ENCODE measurements at places on chromosomes 3 and 15.

DNA sequence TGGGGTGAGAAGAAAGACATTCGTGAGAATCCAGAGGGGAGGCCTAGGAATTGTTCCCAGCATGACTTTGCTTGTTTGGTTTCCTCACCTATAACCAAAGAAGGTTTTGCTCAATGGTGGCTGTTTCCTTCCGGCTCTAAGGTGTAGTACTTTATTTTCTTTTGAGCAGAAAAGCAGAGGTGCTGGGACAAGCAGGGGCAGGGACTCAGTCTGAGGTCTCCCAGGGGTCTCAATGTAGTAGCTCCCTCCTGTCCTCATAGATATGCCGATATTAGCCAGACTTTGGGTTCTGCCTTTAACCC is 41.6 kb downstream of the ZBTB38 start:
- no peak for DNase-seq

DNA sequence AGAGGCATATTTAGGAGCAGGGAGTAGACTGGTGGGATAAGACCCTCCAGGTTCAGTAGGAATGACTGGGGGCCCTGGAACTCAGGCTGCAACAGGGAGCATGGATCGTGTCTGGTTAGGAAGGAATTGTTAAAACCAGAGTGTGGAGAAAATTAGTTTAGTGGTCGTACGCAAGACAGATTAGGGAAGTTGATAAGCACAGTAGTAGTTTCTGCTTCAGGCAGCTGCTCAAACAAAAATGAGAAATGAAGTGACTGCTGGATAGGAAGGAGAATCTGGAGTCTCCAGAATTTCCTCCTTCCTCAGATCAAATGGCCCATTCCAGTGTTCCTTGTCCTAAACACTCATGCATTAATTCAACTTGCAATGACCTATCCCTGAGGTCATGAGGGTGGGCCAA is 11.2 kb downstream of the MYD88 start:
- no peak for DNase-seq

DNA sequence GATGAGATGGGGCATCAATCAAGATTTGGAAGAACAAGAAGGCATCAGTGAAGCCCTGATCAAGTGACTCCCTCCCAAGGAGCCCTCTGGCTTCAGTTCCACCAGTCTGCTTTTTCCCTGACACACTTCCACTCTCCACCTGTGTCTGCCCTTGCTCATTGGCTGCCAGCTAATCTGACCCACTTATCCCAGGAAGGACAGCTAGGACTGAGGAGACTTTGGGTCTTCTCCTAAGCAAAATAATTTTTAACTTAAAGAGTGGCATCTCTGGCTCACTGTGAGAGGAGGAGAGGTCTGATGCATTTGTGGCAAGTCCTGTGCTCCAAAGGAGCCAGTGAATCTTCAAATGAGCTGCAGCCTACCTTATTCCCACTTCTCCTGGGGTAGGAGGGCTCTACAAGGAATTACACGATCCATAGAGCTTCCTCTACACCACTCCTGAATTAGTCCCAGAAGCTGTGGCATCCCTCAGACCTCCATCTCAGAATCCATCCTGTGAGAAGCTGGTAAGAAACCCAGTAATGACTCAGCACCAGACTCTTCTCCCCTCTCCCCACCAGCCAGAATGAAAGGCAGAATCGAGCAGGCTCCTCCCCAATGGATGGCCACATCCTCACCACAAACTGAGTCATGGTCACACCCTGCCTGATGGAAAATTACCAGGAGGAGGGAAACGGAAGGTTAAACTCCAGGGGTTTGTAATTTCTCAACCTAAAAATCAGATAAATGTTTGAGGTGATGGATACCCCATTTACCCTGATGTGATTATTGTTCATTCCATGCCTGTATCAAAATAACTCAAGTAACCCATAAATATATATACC is 6.3 kb upstream of the PKM start:
- no peak for DNase-seq

- no peak for DNase-seq
These were observed 96.4 kb downstream of the ITPR1 start for GRCh38 chr3:4589475-4590097.

DNA sequence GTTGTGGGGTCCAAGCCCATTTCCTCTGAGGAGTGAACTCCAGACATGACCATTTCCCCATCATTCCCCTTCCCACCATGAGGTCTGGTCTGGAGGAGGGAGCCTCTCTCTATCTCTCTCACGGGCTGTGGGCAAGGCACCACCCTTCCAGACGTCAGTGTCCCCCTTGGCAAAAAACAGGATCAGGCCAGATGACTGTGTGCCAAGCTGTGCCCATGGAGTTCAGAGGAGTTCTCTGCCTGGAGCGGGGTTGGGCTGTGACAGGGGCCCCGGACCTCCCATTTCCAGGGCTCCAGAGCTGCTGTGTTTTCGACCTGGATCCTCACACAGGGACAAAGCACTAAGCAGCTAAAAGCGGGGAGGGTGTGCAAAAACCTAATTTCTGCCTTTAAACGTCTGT is 124.5 kb downstream of the RAB11A start:
- no peak for DNase-seq

- peak; percentile 35 for DNase-seq
These were observed 10.8 kb upstream of the VPS33B start for GRCh38 chr15:91032919-91033803.

- DNase-seq: no peak
These were observed 8.4 kb upstream of the ATR start for GRCh38 chr3:142586803-142587406.

DNA sequence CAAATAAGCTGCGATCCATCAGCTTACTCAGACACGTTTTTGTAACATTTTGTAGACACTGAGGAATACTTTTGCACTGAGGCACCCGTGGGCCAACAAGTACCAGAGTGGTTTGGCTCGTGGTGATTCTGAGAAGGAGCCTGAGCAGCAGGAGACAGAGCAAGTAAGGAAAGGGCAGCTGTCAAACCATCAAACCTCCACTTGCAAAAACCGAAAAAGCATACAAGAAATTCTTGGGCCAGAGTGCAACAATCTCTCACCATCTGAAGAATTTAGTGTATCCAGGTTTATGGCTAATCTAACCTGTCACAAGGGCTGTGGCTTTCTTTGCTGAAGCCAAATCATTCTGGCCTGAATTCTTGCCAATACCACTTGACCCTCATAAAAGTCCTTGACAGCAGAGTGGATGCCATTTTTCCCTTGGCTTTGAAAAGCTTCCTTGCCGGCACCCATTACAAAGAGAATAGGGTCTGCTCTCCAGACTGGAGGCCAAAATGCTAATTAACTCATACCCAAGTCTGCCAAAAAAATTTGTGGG is 56.7 kb downstream of the MYO1E start:
- DNase-seq: no peak

DNA sequence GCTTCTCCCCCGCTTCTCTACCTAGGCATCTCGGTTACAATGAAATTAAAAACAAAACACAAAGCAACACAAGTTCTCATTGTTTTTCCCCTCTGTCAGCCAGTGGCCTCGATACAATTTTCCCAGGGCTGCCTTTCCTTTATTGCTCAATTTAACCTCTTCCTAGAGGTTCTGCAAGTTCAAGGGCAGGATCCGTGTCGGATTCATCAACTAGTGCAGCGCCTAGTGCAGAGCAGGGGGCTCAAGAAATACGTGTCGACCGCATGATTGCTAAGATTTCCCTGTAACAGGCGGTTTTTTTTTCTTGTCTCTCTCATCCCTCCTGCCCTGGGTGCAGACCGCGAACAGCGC is 1.4 kb upstream of the BHLHE40 start:
- DNase-seq: peak; percentile 25

DNA sequence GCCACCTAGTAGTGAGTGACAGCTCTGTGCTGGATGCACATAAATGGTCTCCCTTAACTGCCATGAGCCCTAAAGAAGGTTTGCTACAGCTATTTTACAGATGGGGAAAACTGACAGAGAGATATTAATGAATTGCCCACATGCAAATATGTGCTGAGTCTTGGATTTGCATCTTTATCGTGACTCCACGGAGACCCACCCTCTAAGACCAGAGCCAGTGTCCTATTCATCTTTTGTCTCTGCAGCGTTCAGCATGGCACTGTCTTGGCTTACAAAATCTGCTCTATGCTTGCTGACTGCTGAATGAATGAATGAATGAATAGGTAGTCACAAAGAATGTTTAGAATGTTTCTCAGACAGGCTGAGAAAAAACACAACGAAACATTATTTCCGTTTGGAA is 48.3 kb downstream of the BTD start:
- no peak for DNase-seq

- DNase-seq: no peak
These were observed 65.3 kb upstream of the CD96 start for GRCh38 chr3:111476701-111477100.

DNA sequence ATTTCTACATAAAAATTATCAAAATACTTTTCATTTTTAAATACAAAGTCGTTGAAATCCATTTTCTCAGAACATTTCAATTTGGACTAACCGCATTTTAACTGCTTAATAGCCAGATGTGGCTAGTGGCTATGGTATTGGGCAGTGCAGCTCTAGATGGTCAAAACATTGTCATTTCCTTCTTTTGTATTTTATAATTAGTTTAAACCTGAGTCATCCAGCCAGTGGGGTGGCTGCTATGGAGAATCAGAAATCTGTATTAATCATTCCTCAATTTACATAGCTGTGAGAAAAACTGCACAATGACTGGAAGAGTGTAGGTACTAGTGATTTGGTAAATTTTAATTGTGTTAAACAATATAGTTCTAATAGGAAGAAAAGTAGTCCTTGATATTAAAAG is 245.3 kb downstream of the PDZRN3 start:
- no peak for DNase-seq

GRCh38 chr3:172194702-172195406 is 155.5 kb downstream of the FNDC3B start:
- DNase-seq: no peak

DNA sequence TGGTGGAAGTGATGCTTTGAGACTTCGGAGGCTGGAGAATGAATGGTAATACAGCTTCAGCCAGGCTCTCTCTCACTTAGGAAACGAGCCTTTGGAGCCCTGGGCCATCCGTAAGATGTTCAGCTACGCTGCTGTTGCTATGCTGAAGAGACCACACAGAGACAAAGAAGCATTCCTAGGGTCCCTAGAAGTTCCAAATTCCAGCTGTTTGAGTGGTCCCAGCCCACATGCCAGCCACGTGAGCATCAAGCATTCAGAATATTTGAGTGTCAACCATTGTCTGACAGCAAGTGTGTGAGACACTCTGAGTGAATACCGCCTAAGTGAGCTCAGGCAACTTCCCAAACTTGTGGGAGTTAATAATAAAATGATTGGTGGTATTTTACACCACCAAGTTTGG is 212.9 kb downstream of the CD47 start:
- DNase-seq: no peak

- no peak for DNase-seq
These were observed 39.0 kb downstream of the IL12A start for GRCh38 chr3:160027541-160028195.

DNA sequence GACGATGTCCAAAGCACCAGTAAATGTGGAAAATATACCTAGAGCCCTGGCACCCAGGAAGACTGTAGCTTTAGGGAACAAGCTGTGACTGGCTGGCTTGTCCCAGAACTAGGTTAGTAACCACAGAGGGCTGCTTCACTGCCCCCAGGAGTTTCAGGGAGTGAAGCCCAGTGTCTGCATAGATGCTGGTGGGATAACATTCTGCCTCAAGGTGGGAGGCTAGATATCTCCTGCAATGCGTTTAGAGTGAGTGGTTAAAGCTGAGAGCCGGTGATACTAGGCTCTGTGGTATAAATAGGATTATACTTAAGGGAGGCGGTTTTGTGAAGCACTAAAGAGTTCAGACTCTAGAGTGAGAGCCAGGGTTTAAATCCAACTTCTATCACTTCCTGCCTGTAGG is 11.7 kb upstream of the CP start:
- DNase-seq: no peak

- DNase-seq: no peak
These were observed 228.6 kb upstream of the CMC1 start for GRCh38 chr3:28012830-28013229.

- DNase-seq: no peak
These were observed 66.8 kb downstream of the FLNB start for GRCh38 chr3:58074997-58075396.

DNA sequence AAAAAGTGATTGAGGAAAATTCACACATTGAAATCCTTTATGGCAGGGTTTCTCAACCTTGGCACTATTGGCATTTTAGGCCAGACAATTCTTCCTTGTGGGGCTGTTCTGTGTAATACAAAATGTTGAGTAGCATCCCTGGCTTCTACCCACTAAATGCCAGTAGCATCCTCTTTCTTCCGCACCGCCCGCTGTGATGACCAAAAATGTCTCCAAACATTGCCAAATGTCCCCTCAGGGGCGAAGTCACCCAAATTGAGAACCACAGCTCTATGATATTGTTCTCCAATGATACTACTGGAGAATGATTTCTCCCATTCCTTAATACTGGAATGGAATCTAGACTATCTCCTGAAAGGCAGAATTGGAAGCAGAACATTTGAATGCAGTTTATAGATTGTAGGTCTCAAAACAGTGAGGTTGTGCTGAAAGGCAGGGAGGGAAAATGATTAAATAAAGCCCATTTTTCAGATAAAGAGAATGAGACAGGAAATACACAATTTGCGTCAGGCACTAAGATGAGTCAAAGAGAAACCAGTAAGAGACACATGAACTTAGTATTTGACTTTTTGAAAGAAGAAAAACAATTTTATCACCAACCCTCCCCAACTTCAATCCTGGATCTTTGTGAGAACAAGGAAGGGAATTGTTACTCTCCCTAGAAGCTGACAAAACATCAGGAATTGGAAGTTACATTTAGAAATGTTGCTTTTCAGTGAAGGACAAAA is 101.6 kb upstream of the TNIK start:
- DNase-seq: no peak

DNA sequence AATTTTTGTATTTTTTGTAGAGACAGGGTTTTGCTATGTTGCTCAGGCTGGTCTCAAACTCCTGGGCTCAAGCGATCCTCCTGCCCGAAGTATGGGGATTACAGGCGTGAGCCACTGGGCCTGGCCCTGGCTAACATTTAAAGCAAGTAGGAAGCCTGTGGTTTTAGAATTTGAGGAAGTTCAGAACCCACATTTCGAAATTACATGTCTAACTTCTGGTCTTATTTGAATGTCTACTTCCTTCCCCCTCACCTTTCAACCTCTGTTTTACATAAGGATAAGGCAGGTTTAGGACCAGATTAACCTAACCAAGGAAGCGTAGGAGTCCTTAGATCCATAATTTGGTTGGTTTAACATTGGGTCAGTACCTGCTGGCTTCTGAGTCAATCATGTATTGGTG is 120.5 kb upstream of the PROK2 start:
- no peak for DNase-seq

DNA sequence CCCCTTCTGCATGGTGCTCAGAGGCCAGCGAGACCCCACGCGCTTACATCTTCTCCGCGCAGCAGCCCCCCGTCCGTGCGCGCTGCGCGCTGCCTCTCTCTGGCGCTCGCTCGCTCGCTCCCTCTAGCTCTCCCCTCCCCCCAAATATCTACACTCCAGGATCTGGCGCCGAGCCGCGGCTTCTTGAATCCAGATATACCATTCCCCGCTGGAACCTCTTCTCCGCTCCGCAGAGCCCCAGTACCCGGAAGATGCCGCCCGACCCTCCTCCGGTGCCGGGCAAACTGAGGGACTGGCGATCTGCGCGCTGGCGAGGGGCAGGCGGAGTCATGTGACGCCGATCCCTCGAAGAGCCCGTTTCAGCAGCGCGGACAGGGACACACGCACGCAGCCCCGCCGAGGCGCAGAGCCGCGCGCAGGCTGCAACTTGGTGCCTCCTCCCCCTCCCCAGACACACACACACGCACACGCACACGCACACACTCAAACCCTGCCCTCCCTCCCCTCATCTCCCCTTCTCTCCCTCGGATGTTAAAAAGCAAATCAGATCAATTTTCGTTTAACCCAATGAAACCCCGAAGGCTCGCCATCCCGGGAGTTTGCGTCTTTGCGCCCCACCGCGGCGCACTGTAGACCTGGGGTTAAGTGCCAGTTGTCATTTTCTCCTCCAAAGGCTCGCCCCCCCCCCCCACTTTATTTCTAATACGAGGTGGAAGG is at the start of gene RASGRF1:
RASGRF1 (minus strand) TSS at position 294 of the 717 bp plus-strand sequence; CDS start at position 12, 282 bp downstream.
- DNase-seq: no peak

All from activated T-helper 1 cell treated with Interleukin-2 at 50 U/mL for 16 hours (primary cell).